ENCODE measurements at places on chromosomes 1 and 21. TPM values are rescaled to one million over a fixed set of nuclear protein-coding genes. Genes with fewer than 3 reads are reported as not detected.

DNA sequence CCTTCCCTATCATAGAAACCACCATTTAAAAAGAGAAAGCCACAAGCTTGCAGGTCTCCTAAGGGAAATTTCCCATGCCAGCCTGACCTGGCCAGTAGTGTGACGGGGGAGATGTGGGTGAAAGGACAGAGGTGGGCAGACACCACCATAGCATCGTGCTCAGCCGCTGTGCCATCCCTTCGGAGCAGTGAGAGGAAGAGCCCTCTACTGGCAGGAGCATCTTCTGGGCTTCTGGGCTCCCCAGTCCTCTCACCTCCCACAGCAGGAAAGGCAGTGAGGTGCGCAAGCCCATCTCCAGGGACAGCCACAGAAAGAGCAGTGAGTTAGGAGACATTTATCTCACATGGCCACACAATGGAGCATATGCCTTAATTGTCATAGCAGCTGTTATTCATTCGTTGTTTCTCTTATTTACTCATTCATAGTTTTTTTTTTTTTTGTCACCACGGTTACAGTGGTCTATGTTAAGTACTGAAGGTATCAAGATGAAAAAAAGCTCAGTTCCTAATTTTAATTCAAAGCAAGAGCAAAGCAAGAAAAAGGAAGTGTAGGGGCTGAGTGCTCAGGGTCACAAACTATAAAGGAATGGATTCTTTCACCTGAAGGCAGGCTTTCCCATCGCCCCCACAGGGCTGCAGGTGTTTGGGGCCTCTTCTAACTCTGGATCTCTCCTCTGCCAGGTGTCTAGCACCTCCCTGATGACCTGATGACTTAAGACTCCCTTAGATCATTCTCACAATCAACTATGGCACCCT lies 48.8 kb upstream of the CAMK1G start:
- no peak for DNase-seq

DNA sequence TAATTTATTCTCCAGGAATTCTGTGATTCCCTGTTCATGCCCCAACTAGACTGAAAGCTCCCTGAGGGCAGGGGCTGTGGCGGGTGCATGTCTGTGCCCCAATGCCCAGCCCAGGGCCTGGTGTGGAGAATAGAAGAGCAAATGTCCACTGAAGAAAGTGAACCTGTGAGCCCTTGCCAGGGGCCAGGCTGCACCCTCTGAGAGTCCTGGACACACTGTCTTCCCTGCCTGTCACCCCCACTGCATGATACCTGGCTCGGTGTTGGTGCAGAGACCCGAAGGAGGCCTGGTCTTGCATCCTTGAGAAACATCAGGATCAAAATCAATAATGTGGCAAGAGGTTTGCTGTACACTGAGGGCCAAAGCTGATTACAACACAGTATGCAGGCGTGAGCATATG lies 69.8 kb upstream of the RUNX3 start:
- DNase-seq = no peak

- no peak for DNase-seq
Measured at GRCh38 chr21:37862536-37862935, 53.7 kb downstream of the KCNJ6 start.

GRCh38 chr1:197170538-197170937 lies 24.1 kb upstream of the ASPM start:
- DNase-seq = no peak

- no peak for DNase-seq
Measured at GRCh38 chr21:17089091-17089491, 423.8 kb upstream of the CXADR start.

DNA sequence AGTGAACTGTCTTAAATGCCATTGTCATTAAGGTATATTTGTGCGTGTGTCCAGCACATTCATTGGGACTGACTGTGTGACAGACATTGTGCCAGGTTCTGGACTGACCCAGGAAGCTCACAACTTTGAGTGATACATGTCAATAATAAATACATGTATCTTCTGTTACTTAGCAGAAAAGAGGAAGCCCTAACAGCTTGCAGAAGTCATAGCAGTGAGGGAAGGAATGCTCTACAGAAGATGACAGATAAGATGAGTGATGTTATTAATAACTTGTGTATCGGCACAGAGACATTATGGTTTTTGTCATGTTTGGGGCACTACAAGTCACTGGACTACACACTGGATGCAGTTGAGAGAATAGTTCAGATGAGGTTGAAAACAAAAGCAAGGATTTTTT lies 1.2 kb upstream of the SRSF11 start:
- no peak for DNase-seq

- DNase-seq = no peak
Measured at GRCh38 chr1:200922406-200922805, 27.7 kb downstream of the INAVA start.

GRCh38 chr1:68453060-68453670 lies 3.4 kb upstream of the RPE65 start:
- no peak for DNase-seq

DNA sequence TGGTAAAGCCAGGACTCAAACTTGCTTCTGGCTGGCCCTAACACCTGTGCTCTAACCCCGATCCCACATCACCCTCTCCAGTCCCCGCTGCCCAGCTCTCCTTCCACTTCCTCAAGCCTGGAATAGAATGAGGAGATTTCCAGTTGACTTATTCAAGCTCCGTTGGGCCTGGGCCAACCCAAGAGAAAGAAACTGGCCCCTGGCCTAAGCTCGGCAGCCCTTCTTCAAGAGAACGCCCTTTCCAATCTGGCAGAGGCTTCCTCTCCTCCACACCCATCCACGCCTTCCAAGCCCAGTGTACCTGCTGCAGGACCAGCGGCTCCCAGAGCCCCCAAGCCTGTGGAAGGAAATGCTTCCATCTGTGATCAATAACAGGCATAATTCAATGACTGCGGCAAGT lies 51.9 kb downstream of the LRRN2 start:
- no peak for DNase-seq

DNA sequence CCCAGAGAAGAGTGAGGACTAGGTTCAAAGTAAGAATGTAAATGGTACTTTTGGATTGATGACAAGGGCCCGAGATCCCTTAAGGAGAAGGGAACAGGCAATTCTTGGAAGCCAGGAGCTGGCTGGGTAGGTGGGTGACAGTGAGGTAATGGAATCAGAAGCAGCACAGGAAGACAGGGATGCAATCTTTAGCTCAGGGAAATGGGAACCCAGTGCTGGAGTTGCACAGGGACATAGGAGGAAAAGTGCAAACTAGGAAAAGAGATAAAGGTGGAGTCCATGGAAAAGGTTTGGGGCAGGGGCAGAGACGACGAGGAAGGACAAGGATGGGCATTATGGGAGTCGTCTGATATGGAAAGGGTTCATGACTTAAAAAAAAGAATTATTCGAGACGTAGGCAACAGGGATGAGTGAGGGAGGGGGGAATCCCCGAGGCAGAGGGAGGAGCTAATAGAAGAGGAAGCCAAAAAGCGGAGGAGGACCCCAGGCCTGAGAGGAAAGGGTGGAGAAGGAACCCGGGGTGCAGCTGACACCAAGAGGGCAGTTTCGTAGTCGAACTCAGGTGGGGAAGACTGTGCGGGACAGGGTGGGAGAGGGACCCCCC lies 495 bp downstream of the PI4KB start:
- no peak for DNase-seq

DNA sequence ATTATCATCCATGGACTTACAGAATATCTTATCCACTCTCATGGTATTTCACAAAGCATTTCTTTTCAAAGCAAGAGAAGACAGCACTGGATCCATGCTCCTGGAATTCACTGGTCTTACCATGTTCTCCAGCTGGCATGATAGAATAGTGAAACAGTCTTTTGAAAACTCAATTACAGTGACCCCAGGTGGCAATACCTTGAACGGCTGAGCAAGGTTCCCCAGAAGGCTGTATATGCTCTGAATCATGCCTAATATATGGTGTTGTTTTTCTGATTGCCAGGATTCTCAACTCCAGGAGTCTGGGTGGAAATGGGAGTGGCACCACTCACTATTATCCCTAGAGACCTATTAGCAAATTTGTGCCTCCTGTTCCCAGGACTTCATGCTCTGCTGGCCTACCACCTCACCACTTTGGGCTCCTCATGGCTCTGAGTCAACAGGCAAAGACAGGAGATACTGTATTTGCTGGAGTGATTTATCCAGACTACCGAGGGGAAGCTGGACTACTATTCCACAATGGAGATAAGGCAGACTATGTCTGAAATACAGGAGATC lies 87.6 kb downstream of the CATSPERE start:
- no peak for DNase-seq

- no peak for DNase-seq
Measured at GRCh38 chr1:115982400-115982799, 6.1 kb downstream of the SLC22A15 start.

DNA sequence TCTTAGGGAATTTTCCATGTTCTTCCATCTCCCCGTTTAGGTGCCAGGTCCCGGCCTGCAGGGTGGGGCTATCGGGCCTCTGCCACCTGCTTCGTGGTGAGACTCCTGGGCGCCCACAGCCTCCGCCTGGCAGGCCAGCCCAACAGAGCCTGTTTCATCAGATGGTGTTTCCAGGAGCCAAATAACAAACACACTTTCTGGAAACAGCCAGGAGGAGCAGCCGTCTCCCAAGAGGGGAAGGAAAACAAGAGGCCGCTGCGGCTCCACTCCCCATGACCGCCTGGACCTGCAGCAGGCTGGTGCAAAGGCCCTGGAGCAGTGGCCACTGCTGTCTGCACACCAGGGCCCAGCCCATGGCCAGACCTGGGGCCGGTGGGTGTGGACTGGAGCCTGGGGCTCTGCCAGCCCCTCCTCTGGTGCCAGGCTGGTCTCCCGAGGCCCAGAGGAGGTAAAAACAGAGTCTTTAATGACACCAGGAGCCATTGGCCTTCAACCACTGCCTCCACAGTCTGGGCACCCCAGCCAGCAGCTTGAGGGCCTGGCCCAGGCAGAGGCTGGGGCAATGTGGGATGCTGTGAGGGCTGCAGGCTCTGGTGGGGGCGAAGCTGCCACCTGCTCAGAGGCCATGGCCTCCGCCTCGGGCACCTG lies 55.0 kb downstream of the SLX9 start:
- no peak for DNase-seq

GRCh38 chr1:244732851-244733450 lies 80.0 kb downstream of the DESI2 start:
- DNase-seq = no peak

DNA sequence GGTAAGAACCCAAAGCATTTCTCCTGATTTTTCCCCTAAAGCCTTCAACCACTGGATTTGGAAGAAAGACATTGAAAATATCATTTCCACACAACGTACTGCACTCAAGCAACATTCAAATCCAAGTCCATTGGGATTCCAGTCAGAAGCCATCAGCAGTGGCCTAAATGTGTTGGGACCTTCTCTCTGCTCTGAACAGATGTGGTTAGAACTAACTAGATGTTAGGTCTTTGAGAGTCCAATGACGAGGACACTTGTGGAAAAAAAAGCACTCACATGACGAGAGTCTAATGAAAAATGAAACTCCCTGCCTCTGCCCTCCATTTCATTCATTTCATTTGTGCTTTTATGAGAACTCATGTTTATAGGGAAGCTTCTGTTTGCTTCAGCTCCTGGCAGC lies 382.3 kb downstream of the SIPA1L2 start:
- DNase-seq = no peak

DNA sequence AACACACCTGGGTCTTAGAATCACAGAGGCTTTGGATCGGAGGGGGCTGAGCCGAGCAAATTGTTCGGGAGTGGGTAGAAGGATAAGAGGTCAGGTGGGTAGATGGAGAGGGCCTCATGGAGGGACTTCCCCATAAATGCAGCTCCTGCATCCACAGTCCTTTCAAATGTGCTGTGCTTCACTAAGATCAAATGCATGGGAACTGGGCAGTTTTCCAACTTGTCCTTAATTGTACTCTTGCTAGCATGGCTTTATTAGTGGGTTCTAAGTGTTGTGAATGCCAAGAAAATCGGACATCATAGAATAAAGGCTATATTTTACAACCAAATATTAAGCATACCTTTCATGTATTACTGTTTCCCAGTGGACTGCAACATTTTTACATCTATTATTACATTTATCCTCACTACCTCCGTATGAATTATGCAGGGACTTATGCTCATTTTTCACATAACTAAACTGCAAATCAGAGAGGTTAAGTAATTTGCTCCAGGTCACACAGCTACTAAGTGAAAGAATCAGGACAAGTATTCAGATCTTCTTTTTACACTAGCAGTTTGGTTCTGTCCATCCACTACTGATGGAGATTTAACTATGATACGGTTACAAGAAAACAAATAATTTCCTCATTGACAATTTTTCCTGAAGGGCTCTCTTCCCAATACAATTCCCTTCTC lies 174.5 kb upstream of the RUNX1 start:
- no peak for DNase-seq

- no peak for DNase-seq
Measured at GRCh38 chr1:32299327-32299726, 7.4 kb downstream of the HDAC1 start.

DNA sequence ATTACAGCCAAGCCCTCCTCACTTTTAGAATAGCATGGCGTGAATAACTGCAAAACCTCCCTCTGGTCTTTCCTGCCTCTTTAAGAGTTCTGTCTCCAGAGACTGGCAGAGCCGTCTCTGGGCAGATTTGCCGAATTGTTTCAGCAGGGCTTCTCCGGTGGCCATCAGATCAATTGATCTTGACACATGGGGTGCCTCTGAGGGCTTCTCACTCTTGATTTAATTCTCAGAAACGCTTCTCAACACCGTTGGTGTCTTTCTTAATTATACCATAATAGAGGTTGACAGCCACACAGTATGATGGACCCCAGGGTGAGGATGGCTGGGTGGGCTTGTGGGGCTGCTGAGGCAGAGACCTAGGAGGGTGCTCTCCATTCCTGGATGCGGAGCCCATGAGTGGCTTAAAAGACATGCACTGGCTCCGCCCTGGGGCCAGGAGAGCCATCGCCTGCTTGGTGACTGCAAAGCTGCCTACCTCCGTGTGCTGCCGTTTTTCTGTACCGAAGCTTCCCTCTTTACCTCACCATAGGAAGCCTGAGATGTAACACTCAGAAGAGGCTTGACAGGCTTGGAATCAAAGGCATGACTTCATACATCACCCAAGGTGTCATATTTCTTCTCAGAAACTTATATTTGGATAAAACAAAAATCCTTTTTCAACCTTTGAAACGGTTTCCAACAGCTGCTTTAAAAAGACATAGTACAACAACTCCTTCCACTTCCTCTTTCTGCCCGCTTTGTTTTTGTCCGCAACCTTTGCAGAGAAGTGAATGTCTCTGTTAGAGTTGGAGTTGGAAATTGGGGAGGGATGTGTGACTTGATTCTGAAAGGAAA lies 82.9 kb downstream of the GALNT2 start:
- no peak for DNase-seq

DNA sequence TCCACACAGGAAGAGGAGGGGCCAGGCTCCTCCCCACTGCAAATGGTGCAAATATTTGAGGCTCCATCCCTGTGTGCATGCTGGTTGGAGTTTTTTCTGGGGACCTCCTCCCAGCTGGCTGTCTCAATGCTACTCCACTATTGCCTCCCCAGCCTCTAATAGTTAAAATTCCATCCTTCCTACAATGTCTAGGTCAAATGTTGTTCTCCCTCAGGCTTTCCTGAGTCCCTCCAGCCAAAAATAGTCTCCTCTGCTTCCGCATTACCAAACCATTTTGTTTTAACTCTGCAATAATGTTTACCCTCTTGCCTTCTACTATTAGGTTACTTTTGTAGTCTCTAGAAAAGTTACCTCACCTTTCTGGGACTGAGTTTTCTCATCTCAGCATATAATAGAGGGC lies 29.6 kb upstream of the FMO1 start:
- DNase-seq = no peak

ADGRL4 gene
- 0.10 TPM for total RNA-seq

RNF186 gene
- total RNA-seq = not detected

PDC gene
- total RNA-seq = not detected

TINAGL1 gene
- 57.9 TPM for total RNA-seq

GCSAML gene
- not detected for total RNA-seq

PM20D1 gene
- total RNA-seq = not detected

KRTAP7-1 gene
- total RNA-seq = not detected

Data from HCT116 (cell line).